ENCODE measurements at places on chromosomes 13 and 19. TPM values are rescaled to one million over a fixed set of nuclear protein-coding genes. Genes with fewer than 3 reads are reported as not detected.
A peak's percentile ranks its signal among the peaks of the same experiment; 100 is the strongest.

DNA sequence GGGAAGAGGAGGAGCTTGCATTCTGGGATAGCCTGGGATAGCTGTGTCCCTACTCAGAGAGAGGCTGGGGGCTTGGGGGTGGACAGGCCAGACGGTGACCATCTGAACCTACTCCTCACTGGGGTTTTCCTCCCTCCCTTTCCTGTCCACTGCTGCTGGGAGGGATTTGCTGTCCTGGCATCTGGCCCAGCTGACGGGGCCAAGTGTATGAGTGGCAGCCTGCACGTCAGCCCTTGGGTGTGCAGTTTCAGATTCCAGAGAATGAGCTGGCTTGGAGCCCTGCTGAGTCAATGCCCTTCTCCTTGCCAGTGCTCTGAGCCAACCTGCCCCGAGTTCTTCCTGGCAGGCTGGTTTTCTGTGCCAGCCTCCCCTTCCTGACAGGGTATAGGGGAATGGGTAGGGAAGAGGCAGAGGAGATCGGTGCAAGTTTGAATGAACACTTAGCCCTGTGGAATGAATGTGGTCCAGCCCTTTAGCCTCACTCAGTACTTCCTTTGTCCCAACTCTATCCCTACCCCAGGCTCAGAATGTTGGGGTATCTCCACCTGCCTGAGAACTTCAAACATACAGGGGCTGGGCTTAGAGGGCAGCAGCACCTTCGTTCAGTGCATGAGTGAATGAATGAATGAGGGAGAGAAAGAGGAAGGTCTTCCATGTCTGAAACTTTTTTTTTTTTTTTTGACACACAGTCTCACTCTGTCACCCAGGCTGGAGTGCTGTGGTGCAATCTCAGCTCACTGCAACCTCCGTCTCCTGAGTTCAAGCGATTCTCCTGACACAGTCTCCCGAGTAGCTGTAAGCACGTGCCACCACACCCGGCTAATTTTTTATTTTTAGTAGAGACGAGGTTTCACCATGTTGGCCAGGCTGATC is 1.8 kb upstream of the ANGPTL4 start:
- peaks cover 57% of the 10 kb centered on the region for H3K27me3 ChIP-seq
- H3K36me3 ChIP-seq: no peaks in the 10 kb centered on the region
- peaks cover 10% of the 10 kb centered on the region for H3K4me1 ChIP-seq

The SULT2A1 gene
- total RNA-seq: not detected

The LILRA5 gene
- not detected for total RNA-seq

DNA sequence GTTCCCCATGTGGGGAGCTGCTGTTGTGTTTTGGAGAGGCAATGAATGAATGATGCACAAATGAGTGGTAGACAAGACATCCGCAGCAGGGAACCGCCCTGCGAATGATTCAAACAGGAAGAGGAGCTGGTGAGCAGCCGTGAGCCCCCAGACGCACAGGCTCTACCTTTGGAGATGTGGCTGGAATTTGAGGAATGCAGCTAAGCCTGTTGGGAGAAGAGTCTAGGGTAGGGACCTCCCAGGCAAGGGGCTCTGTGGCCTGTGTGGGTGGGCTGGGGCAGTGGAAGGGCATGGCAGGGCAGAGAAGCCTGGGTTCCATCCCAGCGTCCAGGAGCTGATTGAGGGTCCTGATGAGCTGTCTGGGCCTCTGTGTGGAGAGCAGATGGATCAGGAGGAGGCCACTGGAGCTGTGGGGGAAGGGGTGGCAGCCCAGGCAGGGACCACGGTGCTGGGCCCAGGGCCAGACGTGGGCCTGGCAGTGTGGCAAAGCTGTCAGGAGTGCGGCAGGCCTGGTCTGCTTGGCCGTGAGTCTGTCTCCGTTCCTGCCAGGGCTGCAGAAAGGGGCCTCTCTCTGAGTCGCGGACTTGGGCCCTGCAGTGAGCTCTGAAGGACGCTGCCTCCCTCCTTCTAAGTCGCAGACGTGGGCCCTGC is 41.8 kb upstream of the DCUN1D2 start:
- no peaks in the 10 kb centered on the region for H3K4me1 ChIP-seq
- no peak for DNase-seq
- H3K36me3 ChIP-seq: peaks cover 11% of the 10 kb centered on the region
- no peak overlapping the region for H3K4me3 ChIP-seq
- peak overlapping the region; percentile 67 for H3K27ac ChIP-seq

GRCh38 chr19:5967994-5968430 is 9.9 kb downstream of the RANBP3 start:
- H3K4me3 ChIP-seq: peak overlapping the region; percentile 21
- H3K27ac ChIP-seq: no peak overlapping the region
- H3K36me3 ChIP-seq: no peaks in the 10 kb centered on the region
- H3K27me3 ChIP-seq: no peaks in the 10 kb centered on the region

The KIR2DL3 gene
- not detected for total RNA-seq

- H3K36me3 ChIP-seq: peaks cover 17% of the 10 kb centered on the region
- no peak for DNase-seq
- H3K4me3 ChIP-seq: no peak overlapping the region
- H3K27me3 ChIP-seq: no peaks in the 10 kb centered on the region
Observed at GRCh38 chr13:113981194-113981605, 7.3 kb upstream of the C13orf46 start.

DNA sequence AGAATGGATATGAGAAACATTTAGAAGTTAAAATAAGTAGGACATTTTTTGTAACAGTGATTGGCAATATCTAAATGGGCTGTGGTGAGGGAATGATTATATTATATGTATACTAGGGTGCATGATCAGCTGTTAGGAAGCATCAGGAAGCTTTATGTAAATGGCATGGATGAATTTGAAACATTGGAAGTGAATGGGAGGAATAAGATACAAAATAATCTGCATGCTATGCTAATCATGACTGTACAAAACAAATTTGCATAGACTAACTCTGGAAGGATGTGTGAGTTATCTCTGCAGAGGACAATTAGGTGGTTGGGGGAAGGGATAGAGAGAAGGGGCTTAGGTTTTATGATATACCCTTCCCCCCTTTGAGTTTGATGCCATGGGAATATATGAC is 156.5 kb downstream of the MTUS2 start:
- no peaks in the 10 kb centered on the region for H3K4me1 ChIP-seq
- no peak for DNase-seq
- H3K36me3 ChIP-seq: no peaks in the 10 kb centered on the region
- H3K4me3 ChIP-seq: no peak overlapping the region
- H3K27ac ChIP-seq: no peak overlapping the region

DNA sequence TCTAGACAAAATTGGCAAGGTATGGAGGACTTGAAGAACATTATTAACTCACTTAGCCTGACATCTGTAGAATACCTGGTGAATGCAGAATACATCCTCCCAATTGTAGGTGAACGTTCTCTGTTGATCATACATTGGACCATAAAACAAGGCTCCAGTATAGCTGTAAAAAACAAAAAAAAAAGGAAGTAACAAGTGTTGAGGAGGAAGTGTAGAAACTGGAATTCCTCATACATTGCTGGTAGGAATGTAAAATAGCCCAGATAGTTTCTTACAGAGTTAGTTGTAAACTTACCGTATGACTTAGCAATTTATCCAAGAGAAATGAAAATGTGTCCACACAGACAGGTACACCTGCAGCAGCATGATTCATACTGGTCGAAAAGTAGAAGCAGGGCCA is 44.8 kb downstream of the TSSK6 start:
- H3K27ac ChIP-seq: peak overlapping the region; percentile 59
- peaks cover 8% of the 10 kb centered on the region for H3K4me1 ChIP-seq
- H3K27me3 ChIP-seq: no peaks in the 10 kb centered on the region
- no peak overlapping the region for H3K4me3 ChIP-seq
- no peak for DNase-seq

DNA sequence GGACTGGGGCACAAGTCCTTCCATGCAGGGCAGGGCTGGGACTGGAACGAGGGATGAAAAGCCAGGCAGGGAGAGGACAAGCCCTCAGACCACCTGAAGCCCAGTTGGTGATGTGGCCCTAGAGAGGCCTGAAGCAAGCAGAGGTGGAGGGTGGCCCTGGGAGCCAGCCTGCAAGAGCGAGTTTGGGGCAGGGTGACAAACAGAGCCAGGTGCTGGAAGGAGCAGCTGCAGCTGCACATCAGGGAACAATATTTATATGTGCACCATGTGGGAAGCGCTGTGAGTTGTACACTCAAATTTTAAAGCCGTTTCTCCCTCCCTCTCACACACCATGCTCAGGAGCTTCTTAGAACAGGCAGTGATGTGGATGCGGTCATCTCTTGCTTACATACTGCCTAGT is 67.8 kb downstream of the FGF9 start:
- no peak for DNase-seq
- H3K4me1 ChIP-seq: peaks cover 11% of the 10 kb centered on the region
- H3K27ac ChIP-seq: peak overlapping the region; percentile 40
- no peaks in the 10 kb centered on the region for H3K27me3 ChIP-seq
- H3K36me3 ChIP-seq: no peaks in the 10 kb centered on the region
- no peak overlapping the region for H3K4me3 ChIP-seq

DNA sequence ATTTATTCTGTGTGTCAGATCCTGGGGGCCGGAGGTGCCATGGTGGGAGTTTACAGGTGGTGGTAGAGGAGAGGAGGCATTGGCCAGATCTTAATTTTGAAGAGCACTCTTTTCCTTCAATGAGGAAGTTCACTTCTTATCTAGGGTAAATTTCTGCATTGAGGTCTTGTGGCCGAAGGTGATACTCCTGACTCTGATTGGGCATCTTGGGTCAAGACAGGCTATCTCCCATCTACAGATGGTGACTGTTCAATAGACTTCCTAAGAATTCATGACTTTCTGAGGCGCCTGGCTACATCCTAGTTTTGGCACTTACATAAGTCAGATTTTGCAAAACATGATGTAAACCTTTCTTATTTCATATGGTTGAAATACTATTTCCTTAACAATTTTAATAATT is 135.2 kb downstream of the SUCLA2 start:
- no peak overlapping the region for H3K4me3 ChIP-seq
- H3K27ac ChIP-seq: no peak overlapping the region
- H3K27me3 ChIP-seq: no peaks in the 10 kb centered on the region
- H3K36me3 ChIP-seq: peaks cover 2% of the 10 kb centered on the region
- no peaks in the 10 kb centered on the region for H3K4me1 ChIP-seq
- no peak for DNase-seq

- peaks cover 10% of the 10 kb centered on the region for H3K36me3 ChIP-seq
- peaks cover 45% of the 10 kb centered on the region for H3K4me1 ChIP-seq
- no peaks in the 10 kb centered on the region for H3K27me3 ChIP-seq
- no peak overlapping the region for H3K27ac ChIP-seq
Observed at GRCh38 chr13:109780845-109781383, 5.5 kb downstream of the IRS2 start.

The CEACAM3 gene
- not detected for total RNA-seq

The KIR2DL1 gene
- not detected for total RNA-seq

DNA sequence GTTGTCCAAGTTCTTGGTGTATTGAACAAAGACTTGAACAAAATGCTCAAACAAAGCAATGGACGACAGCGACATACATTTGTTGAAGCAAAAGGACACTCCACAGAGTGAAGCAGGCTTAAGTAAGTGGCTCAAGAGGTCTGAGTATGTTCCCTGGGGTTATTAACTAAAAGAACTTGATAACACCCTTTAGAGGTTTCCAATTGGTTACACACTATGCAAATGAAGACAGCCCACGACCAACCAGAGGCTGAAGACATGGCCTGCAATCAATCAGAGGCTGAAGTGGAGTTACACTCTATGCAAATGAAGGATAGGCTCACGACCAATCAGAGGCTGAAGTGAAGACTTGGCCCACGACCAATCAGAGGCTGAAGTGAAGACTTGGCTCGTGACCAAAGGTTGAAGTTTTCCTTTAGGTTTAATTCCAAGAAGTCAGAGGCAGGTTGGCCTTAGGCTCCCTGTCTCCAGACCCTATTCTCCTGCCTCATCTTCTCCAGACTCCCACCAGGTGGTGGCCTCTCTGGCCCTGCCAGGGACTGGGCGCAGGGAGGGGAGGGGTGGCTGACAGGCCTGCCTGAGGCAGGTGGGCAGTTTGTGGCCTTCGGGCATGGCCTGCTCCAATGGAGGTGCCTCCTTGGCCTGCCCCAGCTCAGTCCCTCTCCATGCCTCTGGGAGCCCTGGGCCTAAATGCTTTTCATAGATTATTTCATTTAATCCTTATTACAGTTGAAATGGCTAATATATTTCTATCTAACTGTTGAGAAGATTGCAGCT is 38.1 kb downstream of the CCDC169 start:
- no peaks in the 10 kb centered on the region for H3K4me1 ChIP-seq
- no peaks in the 10 kb centered on the region for H3K36me3 ChIP-seq
- H3K27ac ChIP-seq: no peak overlapping the region
- no peaks in the 10 kb centered on the region for H3K27me3 ChIP-seq
- no peak for DNase-seq

DNA sequence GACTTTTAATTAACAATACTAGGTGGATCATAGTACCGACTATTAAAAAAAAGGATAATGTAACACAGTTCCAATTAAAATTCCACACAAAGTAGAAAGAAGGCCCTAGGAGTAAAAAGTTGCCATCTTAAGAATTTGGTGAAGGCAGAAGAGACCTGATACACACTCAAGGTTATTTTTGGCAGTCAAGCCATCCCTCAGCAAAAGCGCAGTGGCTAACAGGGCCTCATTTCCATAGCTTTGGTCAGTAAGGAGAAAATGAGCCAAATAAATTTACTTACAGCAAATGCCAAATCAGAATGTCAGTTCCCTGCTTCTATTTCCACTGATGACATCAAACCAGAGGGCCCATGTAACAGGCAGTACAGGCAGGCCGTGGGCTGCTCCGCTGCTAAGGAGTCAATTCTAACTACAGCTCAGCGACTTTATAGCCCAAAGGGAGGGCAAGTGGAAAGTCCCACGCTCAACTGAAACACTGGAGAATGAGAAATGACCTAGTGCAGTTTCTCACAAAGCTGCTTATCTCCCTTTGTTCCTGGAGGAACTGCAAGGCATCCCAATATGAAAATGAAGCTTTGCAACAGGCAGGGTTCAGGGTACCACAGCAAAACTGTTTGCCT is 6.3 kb downstream of the ARGLU1 start:
- peaks cover 11% of the 10 kb centered on the region for H3K36me3 ChIP-seq
- no peaks in the 10 kb centered on the region for H3K27me3 ChIP-seq
- peak overlapping the region; percentile 63 for H3K4me3 ChIP-seq
- H3K4me1 ChIP-seq: peaks cover 66% of the 10 kb centered on the region
- peak overlapping the region; percentile 37 for H3K27ac ChIP-seq
- DNase-seq: no peak

- DNase-seq: no peak
- no peaks in the 10 kb centered on the region for H3K36me3 ChIP-seq
- H3K4me1 ChIP-seq: peaks cover 31% of the 10 kb centered on the region
- peak overlapping the region; percentile 54 for H3K4me3 ChIP-seq
- H3K27ac ChIP-seq: no peak overlapping the region
Observed at GRCh38 chr19:53982001-53982451, 9.4 kb upstream of the CACNG6 start.

GRCh38 chr13:76223999-76224398 is 587.9 kb downstream of the LMO7 start:
- DNase-seq: no peak
- no peaks in the 10 kb centered on the region for H3K36me3 ChIP-seq
- H3K27me3 ChIP-seq: no peaks in the 10 kb centered on the region
- H3K27ac ChIP-seq: peak overlapping the region; percentile 64
- peaks cover 22% of the 10 kb centered on the region for H3K4me1 ChIP-seq

DNA sequence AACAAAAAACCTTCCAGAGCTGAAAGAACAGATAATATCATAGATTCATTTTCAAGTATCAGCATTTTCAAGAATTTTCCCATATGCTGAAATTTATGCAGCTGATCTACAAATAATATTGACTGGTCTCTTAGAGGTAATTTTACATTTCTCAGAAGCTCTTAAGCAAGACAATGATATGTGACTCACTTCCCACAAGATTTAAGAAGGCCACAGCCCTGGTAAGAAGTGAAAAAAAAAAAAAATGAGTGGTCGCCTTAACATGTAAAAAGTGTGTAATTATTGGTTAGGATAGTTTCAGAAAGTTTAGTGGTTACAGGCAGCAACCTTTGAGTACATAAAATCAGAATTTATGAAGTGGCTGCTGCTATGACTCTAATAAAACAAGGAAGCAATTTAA is 54.5 kb downstream of the NUFIP1 start:
- no peak overlapping the region for H3K4me3 ChIP-seq
- H3K36me3 ChIP-seq: no peaks in the 10 kb centered on the region
- H3K27ac ChIP-seq: no peak overlapping the region
- H3K4me1 ChIP-seq: peaks cover 24% of the 10 kb centered on the region
- no peak for DNase-seq
- H3K27me3 ChIP-seq: no peaks in the 10 kb centered on the region
